ENCODE measurements at places on chromosomes 5 and 9. TPM values are rescaled to one million over a fixed set of nuclear protein-coding genes. Genes with fewer than 3 reads are reported as not detected.

- DNase-seq = no peak
These were observed 275.5 kb downstream of the SPOCK1 start for GRCh38 chr5:137223324-137224295.

- DNase-seq = peak; percentile 42
These were observed 68.8 kb upstream of the PPP2R2B start for GRCh38 chr5:146947181-146947941.

DNA sequence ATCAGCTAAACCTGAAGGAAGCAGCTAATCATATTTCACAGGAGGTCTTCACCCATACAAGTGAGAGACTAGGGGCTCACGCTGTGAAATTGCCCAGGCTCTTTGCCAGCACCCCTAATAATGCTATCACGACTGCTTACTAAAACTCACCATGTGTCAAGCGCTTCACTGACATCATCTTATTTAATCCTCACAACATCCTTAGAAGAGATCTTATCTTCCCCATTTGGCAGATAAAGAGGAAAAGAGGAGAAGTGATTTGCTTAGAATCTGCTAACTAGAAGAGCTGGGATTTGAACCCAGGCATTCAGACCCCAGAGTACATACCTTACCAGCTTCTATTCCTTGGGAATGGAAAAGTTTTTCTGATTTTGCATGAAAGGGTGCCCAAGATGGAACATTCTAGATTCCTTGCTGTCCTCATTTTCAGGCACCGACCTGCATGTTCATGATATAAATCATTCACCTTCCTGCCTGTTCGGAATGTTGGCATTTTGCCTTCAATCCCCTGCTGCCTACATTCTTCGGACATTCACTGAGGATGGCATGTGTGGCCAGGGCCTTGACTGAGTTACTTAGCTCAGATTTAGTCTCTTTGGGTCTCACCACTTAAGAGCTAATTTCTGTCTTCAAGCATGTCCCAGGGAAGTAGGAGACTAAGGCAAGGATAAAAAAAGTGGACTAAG is 88.1 kb downstream of the SH3TC2 start:
- no peak for DNase-seq

DNA sequence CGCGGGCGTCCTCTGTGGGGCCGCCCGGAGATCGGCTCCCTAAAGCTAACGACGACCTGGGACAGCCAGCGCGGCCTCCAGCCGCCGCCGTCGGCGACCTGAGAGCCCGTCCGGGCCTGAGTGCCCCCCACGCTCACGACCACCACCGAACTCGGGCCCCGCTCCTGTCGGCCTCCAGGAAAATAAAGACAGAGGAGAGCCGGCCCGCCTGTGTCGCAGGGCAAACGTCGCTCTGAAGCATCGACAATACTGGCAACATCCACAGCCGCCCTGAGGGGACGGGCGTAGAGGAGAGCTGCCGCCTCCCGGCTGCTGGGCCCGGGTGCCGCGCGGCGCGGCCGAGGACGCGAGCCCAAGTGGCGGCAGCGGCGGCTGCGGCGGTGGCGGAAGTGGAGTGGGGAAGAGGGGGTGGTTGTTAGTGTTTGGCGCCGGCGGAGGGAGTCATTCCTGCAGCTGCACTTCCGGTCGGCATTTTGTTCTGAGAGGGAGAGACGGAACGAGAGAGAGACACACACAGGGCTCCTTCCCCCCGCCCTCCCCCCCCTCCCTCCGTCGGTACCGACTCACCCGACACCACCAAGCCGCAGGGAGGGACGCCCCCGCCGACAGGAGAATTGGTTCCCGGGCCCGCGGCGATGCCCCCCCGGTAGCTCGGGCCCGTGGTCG is at the start of gene NIPBL:
Gene NIPBL, plus strand, starts transcription at position 471 of the 666 bp plus-strand sequence. CDS start 76,928 bp downstream, outside the sequence.
- DNase-seq = peak; percentile 88

GRCh38 chr9:3243683-3244082 is 282.1 kb downstream of the RFX3 start:
- no peak for DNase-seq

DNA sequence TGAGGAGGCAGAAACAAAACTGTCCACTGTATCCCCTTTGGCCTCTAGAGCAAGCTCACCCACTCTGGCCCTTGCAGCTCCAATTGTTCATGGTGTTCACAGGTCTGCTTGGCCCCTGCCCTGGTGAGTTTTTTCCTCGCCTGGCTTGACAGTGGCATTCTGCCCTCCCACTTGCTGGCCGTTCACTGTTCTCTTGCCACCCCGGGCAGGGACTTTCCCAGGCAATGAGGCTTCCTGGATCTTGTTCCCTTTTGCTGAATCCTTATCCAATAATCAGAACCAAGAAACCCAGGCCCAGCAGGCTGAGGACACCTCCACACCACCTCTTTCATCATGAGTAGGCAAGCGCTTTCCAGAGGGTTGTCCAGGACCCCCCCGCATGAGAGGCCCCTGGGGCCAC is 31.2 kb downstream of the ZNF618 start:
- DNase-seq = no peak

- no peak for DNase-seq
These were observed 264.2 kb downstream of the CRB2 start for GRCh38 chr9:123620239-123620638.

GRCh38 chr5:112371067-112371466 is 48.0 kb downstream of the EPB41L4A start:
- no peak for DNase-seq

GRCh38 chr9:128689820-128690683 is 1.0 kb downstream of the SET start:
- DNase-seq = no peak

DNA sequence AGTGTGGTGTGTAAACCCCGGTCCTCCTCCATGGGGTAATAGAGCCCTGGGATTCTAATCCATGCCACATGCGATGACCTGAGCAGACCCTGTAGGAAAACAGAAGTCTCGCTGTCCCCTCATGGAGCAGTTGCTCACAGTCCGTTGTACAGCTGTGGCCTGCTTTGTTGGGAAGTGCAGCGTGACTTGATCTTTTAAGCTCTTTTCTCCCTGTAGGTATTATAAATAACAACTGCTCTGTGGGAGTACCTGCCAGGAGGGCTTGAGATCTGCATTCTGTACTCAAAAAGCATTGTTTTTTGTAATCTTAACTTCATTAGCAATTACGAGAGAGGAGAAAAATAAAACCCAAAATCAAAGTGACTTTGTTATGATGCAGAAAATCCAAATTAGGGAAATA is 17.3 kb downstream of the MEGF10 start:
- DNase-seq = no peak

DNA sequence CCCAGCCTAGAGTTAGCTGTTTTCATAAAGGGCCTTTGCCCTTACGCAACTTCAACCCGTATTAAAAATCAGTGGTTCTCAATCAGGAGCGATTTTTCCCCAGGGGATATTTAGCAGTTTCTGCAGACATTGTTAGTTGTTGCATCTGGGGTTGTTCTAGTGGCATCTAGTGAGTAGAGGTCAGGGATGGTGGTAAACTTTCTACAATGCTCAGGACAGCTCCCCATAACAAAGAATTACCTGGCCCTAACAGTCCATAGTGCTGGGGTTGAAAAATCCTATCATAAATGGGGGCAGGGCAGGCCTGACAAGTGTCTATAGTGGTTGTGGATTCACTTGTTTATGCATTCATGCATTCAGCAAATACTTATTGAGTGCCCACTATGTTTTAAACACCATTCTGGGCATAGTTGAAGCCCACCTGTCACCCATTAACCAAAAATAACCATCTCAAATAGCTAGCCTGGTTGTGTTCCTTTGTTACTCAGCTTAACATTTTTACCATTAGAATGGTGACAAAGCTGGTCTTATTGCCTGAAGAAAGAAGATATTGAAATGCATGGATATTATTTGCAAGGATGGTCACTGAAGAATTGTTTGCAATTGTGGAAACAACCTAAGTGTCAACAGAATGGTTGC is 15.9 kb upstream of the FGF1 start:
- no peak for DNase-seq

ZNF474 gene
- 2.7 TPM for total RNA-seq

ANGPTL2 gene
- total RNA-seq = 58.5 TPM

UIMC1 gene
- 37.7 TPM for total RNA-seq

GTF2H2 gene
- total RNA-seq = 61.9 TPM

C8G gene
- total RNA-seq = 1.3 TPM

NAIP gene
- total RNA-seq = 31.0 TPM

RORB gene
- total RNA-seq = 18.9 TPM

IFNK gene
- not detected for total RNA-seq

FOXD4L5 gene
- total RNA-seq = 0.22 TPM

Data from spinal cord (tissue), 10 donors.